ENCODE measurements at places on chromosomes 5 and 9.

DNA sequence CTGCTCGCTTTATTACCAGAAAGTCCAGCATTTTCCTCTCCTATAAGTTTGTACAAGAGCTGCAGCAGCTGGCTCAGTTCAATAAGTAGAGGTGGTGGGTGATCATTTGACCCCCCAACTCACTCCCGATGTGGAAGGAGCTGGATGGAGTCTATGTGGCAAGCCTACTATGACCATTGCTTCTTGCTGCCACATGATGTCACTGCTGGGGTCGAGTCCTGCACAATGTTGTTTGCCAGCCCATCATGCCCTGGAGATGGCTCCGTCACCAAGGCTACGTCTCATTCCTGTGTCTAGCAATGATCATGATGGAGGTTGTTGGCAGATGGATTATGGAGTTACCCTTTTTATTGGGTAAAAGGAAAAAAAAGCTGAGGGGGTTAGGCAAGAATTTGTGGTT lies 266.3 kb downstream of the PSAT1 start:
- no peak for DNase-seq

GRCh38 chr5:167944121-167944852 lies 347.2 kb upstream of the WWC1 start:
- no peak for DNase-seq

DNA sequence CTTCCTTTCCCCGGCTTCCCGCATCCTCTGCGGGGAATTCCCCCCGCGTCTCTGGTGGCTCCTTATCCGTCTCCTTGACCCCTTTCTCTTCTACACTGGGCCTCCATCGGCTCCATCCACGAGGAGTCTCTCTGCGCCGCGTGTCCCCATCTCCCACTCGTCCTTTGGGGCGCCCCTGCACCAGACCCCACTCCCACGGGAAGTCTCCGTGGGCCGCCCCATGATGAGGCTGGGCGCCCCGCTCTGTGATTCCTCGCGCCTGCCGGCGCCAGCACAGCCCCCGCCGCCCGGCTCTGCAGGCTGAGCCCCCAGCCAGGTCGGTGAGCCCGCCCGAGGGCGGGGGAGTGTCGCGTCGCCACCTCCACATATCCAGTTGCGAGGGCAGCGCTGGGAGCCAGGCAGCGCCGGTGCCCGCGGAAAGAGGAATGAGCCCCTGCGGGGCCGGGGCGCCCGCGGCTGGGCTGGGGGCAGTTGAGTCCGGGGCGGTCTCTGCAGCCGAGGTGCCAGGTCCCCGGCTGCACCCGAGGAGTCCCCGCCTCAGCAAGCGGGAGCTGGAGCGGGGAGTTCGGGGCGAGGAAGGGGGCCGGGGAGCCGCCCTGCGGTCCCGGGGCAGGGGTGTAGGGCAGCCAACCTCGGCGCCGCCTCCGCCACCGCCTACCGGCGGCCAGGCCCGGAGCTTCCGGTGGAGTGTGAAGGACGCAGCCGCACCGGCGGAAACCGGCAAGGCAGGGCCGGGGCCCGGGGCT lies 2.1 kb upstream of the TRAF1 start:
- no peak for DNase-seq

GRCh38 chr9:70590315-70590677 lies 175.8 kb upstream of the KLF9 start:
- DNase-seq, result no peak

DNA sequence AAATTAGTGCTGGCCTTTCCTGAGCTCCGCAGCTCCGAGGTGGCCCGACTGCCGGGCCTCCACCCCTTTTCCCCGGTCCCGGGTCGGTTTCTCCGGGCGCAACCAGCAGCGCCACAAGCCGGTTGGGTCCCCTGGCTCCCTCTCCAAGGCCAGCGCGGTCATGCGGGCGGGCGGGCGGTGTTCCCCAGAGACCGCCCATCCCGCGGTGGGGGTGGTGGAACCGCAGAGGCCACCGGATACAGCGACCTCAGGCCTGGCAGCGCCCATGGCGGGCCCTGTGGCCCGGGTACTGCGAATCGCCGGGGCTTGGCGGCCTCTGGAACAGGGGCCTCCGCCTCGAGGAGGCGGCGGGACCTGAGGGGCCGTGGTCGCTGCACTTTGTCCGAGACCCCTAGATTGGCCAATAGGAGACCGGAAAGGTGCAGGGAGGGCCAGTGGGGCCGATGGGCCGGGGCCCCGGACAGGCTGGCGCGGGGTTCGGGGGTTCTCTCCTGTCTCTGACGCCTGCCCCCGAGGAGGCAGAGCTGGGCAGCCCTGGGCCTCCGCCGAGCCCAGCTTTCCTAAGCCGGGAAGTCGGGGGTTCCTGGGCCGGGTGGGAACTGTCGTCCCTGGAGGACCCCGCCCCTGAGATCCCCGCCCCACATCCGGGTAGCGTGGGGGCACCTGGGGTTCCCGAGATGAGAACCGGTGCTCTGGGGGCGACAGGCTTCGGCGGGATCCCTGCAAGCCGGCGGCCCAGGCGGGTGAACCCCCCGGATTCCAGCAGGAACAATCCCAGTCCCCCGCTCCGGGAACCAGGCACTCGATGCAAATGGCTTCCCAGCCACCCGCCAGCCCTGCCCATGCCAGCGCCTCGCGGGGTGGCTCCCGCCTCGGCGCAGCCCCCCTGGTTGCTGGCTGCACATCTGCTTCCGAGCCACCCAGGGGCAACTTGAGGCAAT lies 293.9 kb downstream of the ZSWIM6 start:
- DNase-seq, result peak; percentile 75

GRCh38 chr9:109708451-109708945 lies 71.5 kb upstream of the PALM2AKAP2 start:
- no peak for DNase-seq

GRCh38 chr5:144248015-144248414 lies 77.3 kb downstream of the KCTD16 start:
- DNase-seq, result no peak

- no peak for DNase-seq
Observed at GRCh38 chr5:106086352-106086751, 1584.4 kb downstream of the EFNA5 start.

GRCh38 chr9:4080921-4081895 lies 218.7 kb downstream of the GLIS3 start:
- DNase-seq, result no peak

DNA sequence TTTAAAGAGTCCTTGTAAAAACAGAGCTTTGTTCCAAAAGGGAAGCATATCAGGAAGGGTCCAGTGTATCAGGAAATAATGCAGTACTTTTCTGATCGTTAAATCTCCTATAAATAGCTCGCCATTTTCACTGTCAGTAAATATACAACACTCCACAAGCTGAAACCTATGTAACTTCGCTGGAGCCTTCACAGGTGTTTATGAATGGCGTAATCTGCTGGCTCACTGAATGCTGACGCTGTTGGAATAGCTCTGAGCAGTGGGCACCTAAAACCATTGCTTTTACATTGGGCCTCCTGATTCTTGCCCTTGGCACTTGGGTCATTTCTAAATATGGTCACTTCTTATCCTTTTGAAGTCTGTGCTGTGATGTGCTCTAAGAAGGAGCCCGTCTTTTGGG lies 4.3 kb downstream of the SHC3 start:
- DNase-seq, result no peak

GRCh38 chr9:14936491-14936890 lies 26.3 kb upstream of the FREM1 start:
- no peak for DNase-seq

DNA sequence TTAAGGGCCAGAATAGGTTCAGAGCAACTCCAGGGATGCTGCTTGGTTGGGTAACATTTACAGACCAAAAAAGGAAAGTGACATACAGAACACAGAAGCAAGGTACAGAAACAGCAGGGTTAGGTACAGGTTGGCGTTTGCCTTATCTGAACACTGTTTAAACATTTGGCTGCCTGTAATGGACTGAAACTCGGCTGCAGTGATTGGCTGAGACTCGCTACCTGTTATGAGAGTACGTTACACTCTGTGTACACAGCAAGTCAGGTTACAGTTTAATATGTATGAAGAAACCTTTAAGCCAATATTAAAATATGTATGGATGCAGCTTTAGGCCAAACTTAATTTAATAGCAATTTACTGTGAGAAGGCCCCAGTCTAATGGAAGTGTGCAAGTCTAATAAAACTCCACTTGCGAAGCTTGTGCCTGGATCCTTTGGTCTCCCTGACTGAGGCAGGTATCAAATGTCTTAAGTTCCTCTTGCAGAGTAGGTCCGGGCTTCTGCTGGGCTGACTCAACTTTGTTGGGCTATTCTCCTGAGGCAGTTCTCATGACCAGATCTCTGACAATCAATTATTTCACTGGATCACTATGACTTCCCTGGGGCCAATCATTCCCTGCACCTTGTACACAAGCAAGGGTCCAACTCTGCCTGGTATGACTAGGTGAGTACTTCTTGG lies 204.9 kb downstream of the ZNF462 start:
- DNase-seq, result no peak

DNA sequence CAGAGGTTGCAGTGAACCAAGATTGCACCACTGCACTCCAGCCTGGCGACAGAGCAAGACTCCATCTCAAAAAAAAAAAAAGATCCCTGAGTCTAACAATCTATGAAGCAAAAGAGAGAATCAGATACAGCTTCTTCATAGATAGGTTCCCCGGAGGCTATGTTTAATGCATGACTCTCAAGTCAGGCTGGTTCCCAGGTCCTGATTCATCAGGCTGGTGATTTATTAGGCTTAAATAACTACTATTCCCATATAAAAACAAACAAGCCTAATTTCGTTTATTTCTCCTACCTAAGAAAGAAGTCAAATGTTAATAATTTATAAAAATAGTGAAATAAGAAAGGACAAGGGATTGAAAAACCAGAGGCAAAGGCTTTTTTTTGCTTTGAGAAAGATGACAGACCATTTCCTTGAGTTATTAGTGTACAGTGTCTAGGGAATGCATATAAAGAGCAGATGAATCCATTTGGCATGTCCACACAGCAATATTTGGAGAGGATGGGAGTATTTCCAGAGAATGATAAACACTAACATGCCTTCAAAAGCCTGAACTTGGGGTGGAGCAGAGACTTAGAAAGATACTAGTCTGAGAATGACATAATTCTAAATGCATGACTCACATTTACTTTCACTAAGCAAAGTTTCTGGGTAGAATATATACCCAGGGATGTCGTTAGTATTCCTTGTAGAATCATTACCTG lies 115.3 kb downstream of the NREP start:
- DNase-seq, result no peak

DNA sequence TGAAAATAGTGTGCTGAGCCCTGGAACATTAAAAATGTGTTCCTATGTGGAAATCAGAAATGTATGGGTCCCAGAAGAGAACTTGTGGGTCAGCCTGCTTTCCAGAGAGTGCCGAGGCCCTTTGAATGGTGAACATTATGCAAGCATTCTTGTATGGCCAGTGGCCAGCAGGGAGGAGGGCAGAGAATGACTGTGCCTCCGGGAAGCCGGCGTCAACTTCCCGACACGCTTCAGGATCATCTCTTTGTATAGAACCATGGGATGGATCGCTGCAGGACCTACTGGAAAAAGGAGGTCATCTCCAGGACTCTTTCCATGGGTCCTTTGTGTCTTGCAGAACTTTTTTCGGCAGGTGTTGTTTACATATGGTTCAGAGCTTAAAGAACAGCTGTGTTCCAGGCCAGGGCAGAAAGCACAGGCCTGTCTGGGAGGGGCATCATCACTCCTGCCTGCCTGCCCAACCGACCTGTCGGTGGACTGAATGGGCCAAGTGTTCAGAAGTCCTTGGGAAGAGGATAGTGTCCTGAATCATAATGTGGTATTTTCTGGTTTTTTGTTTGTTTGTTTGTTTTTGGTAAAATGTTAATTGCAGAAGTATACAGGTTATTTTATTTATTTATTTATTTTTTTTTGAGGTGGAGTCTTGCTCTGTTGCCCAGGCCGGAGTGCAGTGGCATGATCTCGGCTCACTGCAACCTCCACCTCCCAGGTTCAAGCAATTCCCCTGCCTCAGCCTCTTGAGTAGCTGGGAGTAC lies 9.0 kb downstream of the PRRC2B start:
- peak; percentile 53 for DNase-seq

DNA sequence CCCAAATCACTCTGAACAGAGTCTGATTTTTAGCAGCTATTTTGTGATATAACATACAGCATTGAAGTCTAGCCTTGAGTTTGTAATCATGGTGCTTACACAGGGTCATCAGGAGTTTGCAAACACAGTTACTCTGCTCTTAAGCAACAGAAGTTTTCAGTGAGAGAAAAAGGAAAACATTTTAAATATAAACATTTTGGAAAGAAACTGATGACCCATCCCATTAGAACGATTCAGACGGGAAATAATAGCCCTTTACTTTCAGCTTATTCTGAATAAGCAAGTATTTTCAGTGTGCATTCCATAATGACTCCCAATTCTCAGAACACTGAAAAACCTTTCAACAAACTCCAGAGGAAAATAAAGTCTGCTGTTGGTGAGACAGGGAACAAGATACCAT lies 46.7 kb upstream of the TMC1 start:
- no peak for DNase-seq

DNA sequence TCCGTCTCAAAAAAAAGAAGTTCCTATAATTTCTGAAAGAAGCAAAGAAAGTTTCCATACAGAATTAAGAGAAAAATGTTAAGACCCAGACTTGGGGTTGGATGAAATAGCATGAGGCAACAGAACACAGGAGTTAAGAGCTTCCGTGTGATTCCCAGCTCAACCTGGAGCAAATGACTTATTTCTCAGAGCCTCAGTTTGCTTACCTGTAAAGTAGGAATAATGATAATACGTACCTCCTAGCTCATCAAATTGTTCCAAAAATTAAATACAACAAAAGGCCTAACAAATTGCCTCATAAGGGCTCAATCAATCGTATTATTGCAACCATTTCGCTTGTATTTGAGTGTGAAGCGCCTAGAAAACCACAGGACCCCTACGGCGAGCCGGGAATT lies 600 bp upstream of the GPR107 start:
- no peak for DNase-seq

DNA sequence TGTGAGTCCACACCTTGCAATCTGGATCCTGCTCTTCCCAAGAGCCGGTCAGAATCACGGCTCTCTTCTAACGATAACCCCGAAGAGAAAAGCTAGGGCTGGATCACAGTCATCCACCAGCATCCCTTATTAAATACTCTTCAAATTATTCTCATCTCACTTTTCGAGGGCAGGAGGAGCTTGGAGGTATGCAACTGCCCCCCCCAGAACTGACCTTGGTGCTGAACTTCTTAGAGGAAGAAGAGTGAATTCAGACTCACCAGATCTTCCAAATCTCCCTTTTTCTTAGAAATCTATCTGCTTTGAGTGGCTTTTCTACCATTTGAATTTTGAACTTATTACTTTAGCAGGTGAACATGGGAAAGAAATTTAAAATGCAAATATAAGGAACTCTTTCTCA lies 75.7 kb downstream of the MED10 start:
- no peak for DNase-seq

GRCh38 chr5:82513738-82514137 lies 235.6 kb upstream of the RPS23 start:
- DNase-seq, result no peak

GRCh38 chr9:4084435-4084818 lies 215.4 kb downstream of the GLIS3 start:
- no peak for DNase-seq

GRCh38 chr9:38046661-38047300 lies 22.2 kb downstream of the SHB start:
- DNase-seq, result no peak
